ENCODE measurements at places on chromosomes 7 and 10.

- no peak for DNase-seq
These were observed 41.3 kb upstream of the INHBA start for GRCh38 chr7:41744161-41744560.

- DNase-seq, result no peak
These were observed 19.6 kb upstream of the GPNMB start for GRCh38 chr7:23226844-23227450.

- no peak for DNase-seq
These were observed 868 bp downstream of the MYO1G start for GRCh38 chr7:44977959-44978335.

DNA sequence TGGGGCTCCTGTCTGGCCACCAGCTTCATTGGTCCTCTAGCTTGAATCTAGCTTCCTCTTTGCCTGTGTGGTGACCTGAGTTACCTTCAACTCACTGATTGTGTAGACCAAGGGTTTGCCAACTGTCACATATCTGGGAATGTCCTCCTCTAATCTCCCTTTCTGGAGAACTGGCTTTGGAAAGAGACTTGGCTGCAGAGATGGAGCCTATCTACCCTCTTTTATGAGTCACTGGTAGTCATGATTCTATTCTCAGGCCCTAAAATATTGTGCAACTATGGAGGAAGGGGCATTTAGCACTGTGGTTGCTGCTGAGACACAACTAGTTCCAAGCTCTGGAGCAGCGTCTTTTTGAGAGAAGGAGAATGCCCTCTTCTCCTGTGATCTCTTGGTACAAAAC is 691.3 kb downstream of the KCNMA1 start:
- no peak for DNase-seq

- no peak for DNase-seq
These were observed 81.3 kb upstream of the SFMBT2 start for GRCh38 chr10:7491949-7492659.

GRCh38 chr7:771234-772004 is 44.3 kb upstream of the PRKAR1B start:
- no peak for DNase-seq

DNA sequence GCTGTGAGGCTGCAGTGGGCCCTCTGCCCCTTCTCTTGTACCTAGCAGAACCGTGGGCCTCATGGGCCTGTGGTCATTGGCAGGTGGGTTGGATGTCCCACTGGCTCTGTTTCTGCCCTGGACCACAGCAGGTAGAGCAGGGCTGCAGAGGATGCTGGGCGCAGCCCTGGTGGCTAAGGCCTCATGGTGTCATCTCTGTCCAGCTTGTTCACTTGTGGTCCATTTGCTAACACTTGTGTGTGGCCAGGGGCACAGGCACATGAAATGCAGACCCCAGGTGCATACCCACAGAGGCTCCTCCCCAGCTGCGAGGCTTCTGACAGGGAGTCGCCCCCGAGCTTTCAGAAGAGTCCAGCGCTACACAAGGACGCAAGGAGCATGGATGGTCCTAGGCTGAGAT is 22.4 kb upstream of the TBRG4 start:
- no peak for DNase-seq

DNA sequence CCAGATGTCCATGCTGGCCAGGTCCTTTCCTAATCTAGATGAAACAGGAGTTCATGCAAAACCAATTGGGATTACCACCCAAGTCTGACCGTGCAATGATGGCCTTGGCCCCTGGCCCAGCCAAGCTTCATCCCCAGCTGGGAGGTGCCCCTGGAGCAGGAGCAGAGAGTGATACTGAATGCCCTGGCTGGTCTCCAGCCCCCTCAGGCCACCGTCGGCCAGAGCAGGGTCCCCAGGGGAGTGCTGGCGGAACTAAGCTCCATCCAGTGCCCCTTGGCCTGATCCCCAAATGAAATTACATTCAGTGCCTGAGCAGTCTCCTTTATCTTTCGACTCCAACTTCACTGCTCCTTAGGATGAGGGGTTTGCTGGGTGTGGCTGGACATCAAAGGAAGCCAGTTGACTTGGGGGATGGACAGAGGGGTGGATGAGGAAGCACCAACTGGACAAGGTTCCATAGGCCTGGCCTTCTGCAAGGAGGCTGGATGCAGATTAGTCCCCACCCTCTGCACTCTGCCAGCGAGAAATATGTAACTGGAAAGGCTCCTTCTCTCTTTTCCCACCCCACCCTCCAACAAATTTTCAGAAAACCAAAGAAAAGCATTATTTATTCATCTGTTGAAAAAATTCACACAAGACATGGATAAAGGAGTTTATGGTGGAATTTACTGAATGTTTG is 275.5 kb downstream of the PLXNA4 start:
- DNase-seq, result no peak

GRCh38 chr7:148623586-148624282 is 33.2 kb downstream of the C7orf33 start:
- DNase-seq, result no peak

- no peak for DNase-seq
These were observed 1.2 kb downstream of the PPP1R9A start for GRCh38 chr7:94908323-94909178.

GRCh38 chr10:130495116-130495862 is 359.1 kb downstream of the GLRX3 start:
- DNase-seq, result no peak

- no peak for DNase-seq
These were observed 35.8 kb upstream of the EZH2 start for GRCh38 chr7:148919859-148920258.

DNA sequence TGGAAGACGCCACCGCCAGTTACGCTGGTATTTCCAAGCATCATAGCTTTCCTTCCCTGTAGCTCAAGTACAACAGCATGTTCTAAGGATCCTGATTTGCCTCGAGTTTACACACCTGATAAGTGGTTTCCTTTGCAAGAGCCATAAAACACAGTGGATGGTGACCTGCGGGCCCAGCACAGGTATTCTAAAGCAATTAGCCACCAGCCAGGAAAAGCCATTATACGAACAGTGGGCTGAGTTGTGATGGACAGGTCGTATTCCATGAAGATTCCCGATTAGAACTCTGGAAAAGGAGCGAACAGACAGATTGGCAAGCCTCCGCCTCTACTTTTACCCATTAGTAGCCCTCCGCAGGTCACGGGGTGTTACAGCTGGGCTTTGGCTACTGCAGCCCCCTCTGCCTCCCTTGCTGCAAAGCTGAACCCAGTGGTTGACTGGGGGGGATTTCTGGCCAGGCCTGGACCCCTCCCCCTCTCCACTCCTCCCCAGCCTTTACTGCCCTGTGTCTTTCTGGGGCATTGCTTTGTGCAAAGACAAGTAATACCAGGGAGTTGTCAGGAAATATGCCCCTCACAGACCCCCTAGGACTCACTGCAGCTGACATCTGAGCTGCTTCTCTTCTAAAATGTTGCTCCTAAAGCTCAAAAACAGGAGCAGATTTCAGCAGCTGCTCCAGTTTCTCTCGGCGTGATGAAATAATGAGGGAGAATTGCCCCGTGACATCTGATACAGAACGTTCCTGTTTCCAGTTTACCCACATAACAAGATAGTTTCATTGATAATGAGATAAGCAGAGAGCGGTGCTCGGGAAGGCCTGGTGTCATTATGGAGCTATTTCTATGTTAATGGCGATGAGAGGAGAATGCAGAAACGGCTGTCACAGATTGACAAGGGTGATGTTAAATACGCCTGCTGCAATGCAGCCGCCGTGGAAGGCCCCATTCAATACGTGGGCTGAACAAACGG is 214.4 kb downstream of the CCSER2 start:
- no peak for DNase-seq

GRCh38 chr10:29136411-29136810 is 152.5 kb upstream of the LYZL1 start:
- no peak for DNase-seq

- DNase-seq, result no peak
These were observed 9.1 kb downstream of the TSPAN14 start for GRCh38 chr10:80462981-80463741.

DNA sequence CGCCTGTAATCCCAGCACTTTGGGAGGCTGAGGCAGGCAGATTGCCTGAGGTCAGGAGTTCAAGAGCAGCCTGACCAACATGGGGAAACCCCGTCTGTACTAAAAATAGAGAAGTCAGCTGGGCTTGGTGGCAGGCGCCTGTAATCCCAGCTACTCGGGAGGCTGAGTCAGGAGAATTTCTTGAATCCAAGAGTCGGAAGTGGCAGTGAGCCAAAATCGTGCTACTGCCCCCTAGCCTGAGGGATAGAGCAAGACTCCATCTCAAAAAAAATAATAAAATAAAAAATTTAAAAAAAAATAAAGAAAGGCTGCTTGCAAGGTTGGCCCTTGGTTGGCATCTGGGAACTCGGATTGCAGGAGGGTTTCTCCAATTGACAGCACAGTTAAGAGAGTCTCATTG is 221.6 kb downstream of the DGKI start:
- no peak for DNase-seq

DNA sequence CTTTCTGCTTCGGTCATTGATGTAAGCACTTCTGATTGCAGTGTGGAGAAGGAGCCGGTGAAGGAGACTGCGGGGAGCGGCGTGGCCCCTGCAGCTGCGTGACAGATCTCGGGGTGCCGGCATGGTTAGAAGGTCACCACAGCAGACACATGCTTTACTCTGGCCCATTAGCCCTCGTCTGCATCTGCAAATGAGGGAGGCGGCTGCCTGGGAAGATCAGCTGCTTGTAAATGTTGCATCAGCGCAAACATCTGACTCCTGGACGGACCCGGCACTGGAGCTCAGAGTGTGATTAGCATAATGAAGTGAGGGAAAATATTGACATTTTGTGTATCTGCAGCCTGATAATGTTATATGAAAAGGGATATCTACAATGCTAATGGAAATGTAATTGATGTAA is 30.5 kb upstream of the MNX1 start:
- DNase-seq, result no peak

DNA sequence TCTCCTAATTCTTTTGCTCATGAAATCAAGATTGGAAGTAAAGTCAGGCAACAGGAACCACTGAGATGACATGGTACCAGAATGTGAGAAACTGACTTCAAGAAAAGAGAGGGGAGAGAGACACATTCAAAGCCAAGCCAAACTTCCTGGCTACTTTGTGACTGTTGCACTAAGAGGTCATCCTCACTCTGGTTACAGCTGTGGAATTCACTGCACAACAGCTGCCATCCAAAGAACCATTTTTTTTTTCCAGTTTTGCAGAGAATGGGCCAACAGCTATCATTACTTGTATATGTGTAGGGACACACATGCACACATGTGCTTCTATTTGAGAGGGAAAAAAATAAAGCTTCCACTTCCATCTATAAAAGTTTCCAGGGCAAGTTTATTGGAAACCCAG is 203.5 kb downstream of the GLI3 start:
- DNase-seq, result no peak

GRCh38 chr7:68984306-68984705 is 614.0 kb upstream of the AUTS2 start:
- no peak for DNase-seq

DNA sequence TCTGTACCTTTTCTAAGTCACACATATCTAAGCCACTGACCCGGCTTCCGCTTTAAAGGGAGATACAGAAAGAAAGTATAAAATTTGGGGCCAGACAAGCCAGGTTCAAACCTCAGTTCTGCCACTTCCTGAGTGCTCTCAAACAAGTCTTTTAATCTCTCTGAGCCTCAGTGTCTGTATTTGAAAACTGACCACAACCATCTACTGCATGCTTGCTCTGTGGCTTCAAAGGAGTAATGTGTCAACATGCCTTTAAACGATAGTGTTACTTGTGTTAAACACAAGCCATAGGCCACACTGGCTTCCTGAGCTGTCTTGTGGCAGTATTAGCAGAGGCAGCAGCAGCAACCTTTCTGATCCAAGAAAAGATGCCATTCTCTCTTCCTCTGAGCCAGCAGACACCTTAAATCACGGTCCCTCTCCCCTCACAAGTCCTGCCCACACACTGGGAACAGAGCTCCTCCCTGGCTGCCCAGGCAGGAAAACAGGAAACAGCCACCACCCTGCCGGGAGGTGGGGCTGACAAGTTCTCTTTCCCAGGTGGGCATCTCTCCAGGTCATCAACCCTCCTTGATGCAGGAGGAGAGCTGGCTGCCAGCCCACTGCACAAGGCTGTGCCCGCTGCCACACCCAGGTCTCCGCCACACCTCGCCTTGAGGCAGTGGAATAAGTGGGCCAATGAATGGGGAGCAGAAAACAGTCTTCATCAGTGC is 10.7 kb downstream of the HIP1 start:
- DNase-seq, result no peak

DNA sequence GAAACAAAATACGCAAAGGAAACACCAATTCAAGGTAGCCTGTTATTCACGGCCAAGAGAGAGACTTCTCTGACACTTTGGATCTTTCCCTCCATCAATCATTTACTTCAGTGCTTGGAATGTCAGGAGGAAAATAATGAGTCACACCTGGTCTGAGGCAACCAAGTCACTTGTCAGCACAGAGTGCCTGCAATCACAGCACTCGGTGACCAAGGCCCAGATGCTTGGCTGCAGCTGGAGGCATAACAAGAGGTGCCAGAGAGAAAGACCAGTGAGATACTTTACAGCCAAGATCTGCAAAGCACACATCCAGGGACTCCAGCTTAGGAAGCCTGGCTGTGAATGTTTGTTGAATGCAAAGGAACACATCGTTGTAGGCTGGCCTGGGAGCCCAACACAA is 33.9 kb downstream of the ASB13 start:
- DNase-seq, result no peak

GRCh38 chr7:55326081-55326835 is 38.9 kb upstream of the LANCL2 start:
- DNase-seq, result no peak

DNA sequence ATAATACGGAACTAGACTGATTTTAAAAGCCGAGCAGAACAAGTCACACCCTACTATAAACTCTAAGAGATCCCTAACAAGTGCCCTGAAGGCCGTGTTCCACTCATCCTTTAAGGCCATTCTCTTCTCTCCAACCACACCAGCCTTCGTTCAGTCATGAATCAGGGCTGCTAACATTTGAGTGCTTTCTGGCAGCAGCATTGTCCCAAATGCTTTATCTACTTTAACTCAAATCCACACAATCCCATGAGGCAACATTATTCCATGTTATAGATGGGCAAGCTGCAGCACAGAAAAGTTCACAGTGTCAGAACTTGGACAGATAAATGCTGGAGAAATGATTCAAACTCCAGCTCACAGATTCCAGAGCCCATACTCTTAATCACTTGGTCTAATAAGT is 73.5 kb downstream of the MALSU1 start:
- DNase-seq, result no peak

DNA sequence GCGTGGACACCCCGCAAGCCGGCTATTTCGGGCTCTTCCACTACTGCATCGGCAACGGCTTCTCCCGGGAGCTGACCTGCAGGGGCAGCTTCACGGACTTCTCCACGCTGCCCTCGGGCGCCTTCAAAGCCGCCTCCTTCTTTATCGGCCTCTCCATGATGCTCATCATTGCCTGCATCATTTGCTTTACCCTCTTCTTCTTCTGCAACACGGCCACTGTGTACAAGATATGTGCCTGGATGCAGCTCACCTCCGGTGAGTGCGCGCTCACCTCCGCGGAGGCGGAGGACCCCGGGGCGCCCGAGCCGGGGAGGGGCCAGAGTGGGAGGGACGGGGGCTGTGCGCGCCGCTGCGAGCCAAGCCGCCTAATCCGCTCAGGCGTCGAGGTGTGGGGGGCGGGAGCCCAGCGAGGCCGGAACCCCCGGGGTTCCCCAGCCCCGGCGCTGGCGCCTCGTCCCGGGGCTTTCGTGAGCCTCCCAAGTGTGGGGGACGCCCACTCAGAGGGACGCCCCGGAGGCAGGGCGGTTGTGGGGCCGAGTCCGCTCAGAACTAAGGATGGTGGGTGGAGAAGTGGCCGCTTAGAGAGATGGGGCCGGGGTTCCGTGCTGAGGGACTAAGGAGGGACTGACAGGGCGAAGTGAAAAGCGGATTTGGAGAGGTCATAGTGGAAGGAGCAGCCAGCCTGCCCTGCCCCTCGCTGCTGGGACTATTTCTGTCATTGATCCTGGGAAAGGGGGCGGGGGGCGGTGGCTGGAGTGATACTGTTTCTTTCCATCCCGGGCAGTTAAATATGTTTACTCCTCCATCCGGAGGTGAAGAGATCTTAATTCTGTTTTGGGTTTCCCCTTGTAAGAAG is 795 bp downstream of the LHFPL3 start:
- no peak for DNase-seq

Data from stimulated activated CD4-positive, alpha-beta T cell treated with anti-CD3 and anti-CD28 coated beads, Interleukin-15, amount 100 ng/mL, for 1 hour (primary cell).